PC-9 (cell line): ENCODE measurements at places on chromosomes 11 and 22.

GRCh38 chr11:19813158-19813879 is 100.7 kb downstream of the NAV2 start:
- no peak for DNase-seq

- no peak for DNase-seq
Measured at GRCh38 chr11:27171376-27171958, 130.9 kb downstream of the BBOX1 start.

GRCh38 chr22:32043391-32043790 is 330 bp downstream of the SLC5A1 start:
- DNase-seq = no peak

DNA sequence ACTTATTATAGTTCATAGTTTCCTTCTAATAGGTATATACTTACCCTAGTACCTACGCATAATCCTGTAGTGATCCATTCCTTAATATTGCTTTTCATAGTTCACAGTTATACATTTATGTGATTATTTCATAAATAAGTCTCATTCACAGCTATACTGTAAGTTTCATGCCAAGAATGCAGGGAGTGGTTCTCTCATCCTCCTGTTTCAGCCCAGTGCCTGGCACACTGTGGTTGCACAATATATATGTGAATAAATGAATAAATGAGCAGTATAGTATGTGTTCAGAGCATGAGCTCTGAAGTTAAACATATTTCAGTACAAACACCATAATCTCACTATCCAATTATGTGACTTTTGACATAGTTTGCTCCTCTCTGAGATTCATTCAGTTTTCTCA is 115.8 kb downstream of the MAML2 start:
- no peak for DNase-seq

- peak; percentile 61 for DNase-seq
Measured at GRCh38 chr11:105719073-105719822, 109.4 kb downstream of the GRIA4 start.

GRCh38 chr22:27966168-27967064 is 47.4 kb upstream of the PITPNB start:
- DNase-seq = no peak

GRCh38 chr22:40345815-40346184 is 500 bp upstream of the ADSL start:
- DNase-seq = no peak

DNA sequence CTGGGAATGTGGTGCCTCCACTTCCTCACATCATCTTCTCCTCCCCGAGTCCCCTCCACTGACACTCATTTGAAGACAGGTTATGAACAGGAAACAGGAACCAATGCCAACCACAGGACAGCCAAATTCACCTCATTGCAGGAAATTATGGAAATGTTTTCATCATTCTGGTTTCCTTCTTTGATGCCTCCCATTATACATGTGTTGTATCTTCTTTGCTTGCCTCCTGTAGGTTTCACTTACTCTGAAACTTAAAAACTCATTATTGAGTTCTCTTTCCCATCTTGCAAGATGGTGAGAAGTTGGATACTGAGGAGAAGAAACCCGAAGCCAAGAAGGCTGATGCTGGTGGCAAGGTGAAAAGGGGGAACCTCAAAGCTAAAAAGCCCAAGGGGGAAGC is 108.5 kb downstream of the PHF21B start:
- DNase-seq = no peak

DNA sequence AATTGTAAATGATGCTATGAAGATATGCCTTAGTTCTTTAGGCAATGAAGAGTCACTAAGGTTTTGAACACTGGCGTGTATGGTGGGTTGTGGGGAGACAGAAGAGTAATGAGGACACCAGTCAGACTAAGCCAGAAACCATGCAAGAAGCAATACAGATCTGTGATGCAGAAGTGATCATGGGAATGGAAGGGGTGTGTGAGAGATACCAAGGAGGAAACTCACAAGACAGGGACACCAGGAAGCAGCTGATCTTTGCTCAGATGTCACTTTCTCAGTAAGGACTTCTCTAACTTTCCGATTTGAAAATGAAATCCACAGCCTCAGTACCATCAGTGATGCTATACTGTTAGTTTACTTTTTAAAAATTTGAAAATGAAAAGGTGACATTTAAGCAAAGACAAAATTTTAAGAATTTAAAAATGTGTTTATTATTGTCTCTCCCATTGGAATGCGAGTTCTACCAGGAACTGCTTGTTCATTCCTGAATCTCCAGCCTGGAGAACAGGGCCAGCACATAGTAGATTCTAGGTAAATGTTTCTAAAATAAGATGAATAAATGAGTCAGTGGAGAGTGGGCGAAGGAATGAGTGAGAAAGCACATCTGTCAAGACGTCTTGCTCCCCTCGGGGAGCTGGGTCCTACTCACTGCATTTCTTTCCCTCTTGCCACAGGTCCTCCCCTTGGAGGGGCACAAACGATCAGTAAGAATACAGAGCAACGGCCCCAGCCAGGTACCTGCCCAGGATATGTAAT is 60.4 kb downstream of the KCNJ1 start:
- DNase-seq = no peak

GRCh38 chr11:16804104-16804947 is 65.9 kb downstream of the C11orf58 start:
- no peak for DNase-seq

DNA sequence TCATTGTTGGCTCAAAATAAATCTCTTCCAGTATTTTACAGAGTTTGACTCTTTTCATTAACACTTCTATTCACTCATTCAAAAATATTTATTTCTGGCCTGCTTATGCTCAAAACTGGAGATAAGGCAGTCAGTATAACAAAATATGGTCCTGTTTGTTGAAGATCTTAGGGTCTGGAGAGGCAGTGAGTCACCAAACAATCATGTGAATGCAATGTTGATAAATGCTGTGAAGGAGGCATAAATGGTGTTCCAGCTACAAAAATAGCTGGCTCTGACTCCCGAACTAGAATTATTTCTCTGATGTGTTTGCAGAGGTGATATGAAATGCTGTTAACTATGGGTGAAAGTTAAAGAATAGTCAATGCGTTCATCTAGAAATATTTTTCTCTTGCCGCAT is 390.6 kb downstream of the AASDHPPT start:
- DNase-seq = no peak

DNA sequence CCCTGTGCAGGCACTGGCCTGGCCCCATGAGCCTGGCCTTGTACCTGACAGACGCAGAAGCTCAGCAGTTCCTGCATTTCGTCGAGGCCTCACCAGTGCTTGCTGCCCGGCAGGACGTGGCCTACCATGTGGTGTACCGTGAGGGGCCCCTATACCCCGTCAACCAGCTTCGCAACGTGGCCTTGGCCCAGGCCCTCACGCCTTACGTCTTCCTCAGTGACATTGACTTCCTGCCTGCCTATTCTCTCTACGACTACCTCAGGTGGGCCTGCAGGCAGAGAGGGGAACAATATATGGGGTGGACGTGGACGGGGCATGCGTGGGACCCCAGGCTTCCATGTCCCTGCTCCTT is 4.9 kb downstream of the LARGE2 start:
- DNase-seq = no peak

- peak; percentile 54 for DNase-seq
Measured at GRCh38 chr22:20205964-20206708, 55.3 kb upstream of the CCDC188 start.

GRCh38 chr11:72084076-72084475 is 3.4 kb downstream of the LRRC51 start:
- DNase-seq = no peak

DNA sequence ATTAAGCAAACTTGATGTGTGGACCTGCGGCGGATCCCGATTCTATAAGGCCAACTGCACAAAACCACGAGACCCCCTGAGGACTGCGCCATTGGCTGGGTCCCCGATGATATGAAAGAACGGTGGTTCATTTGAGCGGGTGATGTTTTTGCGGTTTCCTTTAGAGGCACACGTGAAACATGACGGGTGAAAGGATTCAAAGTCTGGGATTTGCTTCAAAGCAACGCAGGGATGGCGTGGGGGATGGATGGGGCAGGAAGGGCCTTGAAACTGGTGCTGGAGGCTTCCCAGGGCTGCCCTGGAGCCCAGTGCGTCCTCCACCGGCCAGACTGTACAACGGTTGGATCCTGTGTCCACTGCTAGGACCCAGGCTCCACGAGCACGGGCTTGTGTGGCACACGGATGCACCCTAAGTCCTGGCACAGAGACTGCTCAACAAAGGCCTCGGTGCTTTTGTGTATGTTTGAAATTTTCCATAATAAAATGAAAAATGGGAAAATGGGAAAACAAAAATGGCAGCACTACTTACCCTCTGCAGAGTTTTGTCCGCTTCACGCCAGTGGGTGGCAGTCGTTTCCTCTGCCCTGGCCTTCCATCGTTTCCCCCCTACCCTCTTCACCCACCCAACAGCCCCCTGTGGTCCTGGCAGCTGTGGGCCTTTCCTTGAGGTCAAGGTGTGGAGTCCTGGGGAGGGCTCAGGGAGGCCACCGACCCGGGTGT is 3.6 kb downstream of the ASCL2 start:
- no peak for DNase-seq

DNA sequence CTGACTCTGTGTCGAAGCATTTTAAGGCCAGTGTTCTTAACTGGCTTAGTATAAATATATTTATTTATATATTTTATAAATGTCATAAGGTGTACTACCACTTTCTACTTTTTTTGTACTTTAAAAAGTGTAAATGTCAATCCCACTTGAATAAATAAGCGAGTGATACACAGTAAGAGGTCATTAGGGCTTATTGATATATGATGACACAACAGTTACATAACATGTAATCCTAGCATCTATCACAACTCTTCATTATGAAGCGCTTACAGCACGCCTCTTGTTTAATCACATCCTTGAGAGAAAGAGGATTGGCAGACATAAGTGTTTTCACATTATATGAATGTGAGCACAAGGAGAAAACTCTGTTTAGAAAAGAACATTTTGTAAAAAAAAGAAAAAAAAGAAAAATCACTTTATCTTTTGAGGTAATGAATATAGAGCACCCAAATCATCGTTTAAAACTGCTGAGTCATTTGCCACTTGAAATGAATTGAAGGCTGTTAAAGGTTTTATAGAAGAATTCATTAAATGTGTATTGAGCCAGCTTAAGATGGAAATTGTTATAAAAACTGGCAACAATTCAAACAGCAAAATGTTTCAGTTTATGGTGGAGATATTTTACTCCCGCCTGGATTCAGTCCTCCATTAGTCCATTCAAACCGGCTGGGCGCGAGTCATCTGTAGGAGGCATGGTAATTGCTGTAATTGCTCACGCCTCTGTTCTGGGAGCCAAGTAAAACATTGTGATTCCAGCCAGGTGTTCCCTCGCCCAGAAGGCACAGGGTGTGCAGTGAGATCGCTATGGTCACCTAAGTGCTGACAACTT is 627.3 kb upstream of the KIRREL3 start:
- no peak for DNase-seq

DNA sequence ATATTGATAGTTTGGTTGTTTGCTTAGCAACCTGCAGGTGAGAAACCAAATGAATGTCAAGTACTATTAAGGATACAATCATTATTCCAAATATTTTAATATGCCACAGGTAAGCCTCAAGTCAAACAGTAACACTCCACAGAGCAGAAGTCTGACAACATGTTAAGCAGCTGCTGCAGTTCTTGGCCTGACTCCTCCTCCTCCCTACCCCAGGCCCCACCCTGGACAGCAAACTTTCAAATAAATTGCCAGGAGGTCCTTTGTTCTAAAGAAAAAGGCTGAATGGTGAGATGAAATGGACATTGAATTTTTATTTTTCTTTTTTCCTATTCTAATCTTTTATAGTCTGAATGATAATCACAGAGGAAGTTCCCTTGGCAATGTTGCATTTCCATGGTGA is 260.0 kb upstream of the POU2AF2 start:
- no peak for DNase-seq

DNA sequence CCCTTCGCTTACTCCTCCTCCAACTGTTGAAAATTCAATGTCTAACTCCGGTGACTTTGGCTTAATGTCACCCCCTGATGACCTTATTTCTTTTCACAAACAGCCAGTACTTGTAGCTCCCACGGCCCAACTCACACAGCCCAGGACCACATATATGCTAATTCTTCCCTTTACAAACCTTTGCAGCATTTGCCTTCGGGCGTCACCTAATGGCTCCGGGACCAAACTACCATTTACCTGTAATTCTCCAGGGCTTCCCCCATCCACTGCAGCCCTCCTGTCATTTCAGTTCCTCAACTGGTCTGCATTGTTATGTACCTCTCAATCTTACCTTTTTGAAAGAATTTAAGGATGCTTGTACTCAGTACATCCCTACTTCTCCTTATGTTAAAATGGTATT is 29.8 kb upstream of the OR56B4 start:
- no peak for DNase-seq

DNA sequence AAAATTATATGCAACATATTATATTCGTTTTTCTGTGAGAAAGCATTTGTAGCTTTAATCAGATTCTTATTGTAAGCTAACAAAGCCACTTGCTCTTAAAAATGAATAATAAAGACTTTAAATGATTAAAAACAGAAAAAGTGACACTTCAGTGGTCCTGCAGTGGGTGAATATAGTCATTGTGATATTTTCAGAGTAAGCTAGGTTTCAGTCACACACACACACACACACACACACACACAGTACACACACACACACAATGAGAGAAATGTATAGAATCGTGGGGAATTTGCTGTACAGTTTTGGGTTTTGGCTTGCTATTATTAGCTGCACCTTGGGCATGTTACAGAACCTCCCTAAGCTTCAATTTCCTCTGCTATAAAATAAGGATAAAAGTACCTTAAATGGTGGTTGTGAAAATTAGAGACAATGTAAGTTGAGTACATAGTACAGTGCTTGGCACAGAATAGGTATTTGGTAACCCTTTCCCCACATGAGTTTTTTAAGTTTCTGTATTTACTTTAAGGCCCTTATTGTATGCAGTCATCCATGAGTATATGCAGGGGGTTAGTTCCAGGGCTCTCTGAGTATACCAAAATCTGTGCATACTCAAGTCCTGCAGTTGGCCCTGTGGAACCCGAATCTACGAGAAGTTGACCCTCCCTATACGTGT is 39.8 kb downstream of the CSTPP1 start:
- DNase-seq = no peak

GRCh38 chr11:15453211-15453765 is 338.6 kb downstream of the INSC start:
- no peak for DNase-seq

- no peak for DNase-seq
Measured at GRCh38 chr22:28815111-28815510, 14.7 kb upstream of the XBP1 start.

- DNase-seq = no peak
Measured at GRCh38 chr11:68353669-68354068, 41.3 kb downstream of the LRP5 start.

DNA sequence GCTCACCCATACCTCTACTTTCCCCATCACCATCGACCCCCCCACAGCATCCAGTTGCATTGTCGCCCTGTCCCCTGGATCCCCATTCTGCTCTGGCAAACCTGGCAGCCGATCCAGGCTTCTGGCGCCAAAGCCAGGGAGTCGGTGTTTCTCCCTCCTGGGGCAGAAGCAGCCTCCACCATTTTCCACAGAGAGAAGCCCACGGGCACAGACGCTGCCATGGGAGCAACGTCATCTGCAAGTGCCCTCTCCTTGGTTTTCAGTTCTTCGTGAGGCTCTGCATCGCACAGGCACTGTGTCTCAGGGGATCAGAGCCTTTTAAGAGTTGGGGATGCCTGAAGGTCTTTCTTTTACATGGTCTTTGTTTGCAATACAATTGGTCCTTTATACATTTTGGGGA is 2.3 kb downstream of the YPEL4 start:
- DNase-seq = no peak

- no peak for DNase-seq
Measured at GRCh38 chr11:12687216-12687623, 13.0 kb downstream of the TEAD1 start.

GRCh38 chr11:61146416-61146815 is 14.8 kb downstream of the VPS37C start:
- no peak for DNase-seq
